ENCODE measurements at places on chromosomes 4 and X.

DNA sequence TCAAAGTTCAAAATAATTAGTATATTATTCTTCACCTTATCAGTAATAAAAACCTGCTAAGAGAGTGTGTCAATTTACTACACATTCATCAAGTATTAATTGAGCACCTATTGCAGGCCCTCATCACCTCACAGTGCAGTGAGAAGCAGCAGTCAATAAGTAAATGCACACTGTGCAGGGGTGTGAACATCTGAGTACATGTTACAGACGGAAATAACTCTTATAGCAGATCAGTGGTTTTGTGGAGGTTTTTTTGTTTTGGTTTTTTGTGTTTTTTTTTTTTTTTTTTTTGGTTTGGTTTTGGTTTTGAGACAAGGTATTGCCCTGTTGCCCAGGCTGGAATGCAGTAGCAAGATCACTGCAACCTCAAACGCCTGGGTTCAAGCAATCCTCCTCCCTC lies 20.3 kb downstream of the KLF3 start:
- H3K4me1 ChIP-seq, result peaks cover 6% of the 10 kb centered on the region
- H3K27me3 ChIP-seq, result no peaks in the 10 kb centered on the region
- no peak overlapping the region for H3K27ac ChIP-seq
- DNase-seq, result no peak

GRCh38 chr4:168486912-168487281 lies 6.6 kb upstream of the DDX60L start:
- H3K36me3 ChIP-seq, result no peaks in the 10 kb centered on the region
- no peak overlapping the region for H3K4me3 ChIP-seq
- H3K27ac ChIP-seq, result no peak overlapping the region
- no peaks in the 10 kb centered on the region for H3K4me1 ChIP-seq

- no peak for DNase-seq
- no peaks in the 10 kb centered on the region for H3K27me3 ChIP-seq
- no peaks in the 10 kb centered on the region for H3K4me1 ChIP-seq
- H3K36me3 ChIP-seq, result no peaks in the 10 kb centered on the region
Observed at GRCh38 chr4:161906836-161907589, 256.8 kb downstream of the FSTL5 start.

DNA sequence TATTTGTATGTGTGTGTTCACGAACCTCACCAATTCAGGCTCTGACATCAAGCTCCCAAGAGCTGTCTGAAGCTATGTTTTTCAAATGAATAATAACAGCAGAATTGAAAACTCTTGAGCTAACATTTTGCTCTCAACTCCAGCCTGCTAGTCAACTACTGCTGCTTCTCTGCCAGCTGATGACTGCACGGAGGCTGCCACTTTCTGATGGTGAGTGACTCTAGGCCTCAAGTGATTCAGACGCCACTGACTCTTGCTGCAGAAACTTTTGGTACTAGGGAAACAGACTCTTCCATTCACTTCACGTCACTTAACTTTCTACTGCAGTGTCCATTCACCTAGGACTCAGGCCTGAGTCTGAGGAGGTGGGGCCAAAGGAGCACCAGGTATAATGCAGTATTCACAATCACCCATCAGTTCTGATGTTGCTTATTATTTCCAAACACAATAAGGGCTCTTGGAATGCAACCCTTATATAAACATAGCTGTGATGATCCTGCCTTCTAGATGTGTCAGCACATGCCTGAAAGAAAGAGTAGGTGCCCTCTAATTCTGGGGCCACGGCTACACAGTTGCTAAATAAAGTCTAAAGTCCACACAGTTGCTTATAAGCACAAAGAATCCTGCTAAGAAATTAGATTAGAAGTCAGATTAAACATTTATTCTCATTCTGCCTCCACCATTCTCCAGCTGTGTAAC lies 16.0 kb downstream of the PRDM8 start:
- DNase-seq, result no peak
- H3K36me3 ChIP-seq, result no peaks in the 10 kb centered on the region
- no peaks in the 10 kb centered on the region for H3K27me3 ChIP-seq
- no peak overlapping the region for H3K27ac ChIP-seq

GRCh38 chrX:155070038-155070437 lies 898 bp downstream of the CMC4 start:
- peak overlapping the region; percentile 79 for H3K4me3 ChIP-seq
- H3K27me3 ChIP-seq, result no peaks in the 10 kb centered on the region

DNA sequence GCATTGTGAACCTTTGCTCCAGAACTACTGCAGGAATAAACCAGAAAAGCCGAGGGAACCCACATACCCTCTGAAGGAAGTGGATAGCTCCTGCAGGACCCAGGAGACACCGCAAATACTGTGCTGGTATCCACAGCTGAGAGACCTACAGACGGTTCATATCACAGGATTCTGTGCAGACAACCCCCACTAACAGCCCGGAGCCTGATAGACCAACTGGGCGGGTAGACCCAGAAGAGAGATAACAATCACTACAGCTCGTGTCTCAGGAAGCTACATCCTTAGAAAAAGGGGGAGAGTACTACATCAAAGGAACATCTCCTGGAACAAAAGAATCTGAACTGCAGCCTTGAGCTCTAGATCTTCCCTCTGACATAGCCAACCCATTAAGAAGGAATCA lies 150.8 kb downstream of the FRAS1 start:
- no peaks in the 10 kb centered on the region for H3K4me1 ChIP-seq
- no peaks in the 10 kb centered on the region for H3K27me3 ChIP-seq
- no peak overlapping the region for H3K4me3 ChIP-seq

GRCh38 chr4:2334826-2335728 lies 73.2 kb upstream of the MXD4 start:
- DNase-seq, result peak; percentile 27
- H3K27ac ChIP-seq, result no peak overlapping the region
- H3K4me1 ChIP-seq, result no peaks in the 10 kb centered on the region
- no peak overlapping the region for H3K4me3 ChIP-seq
- no peaks in the 10 kb centered on the region for H3K27me3 ChIP-seq
- H3K36me3 ChIP-seq, result no peaks in the 10 kb centered on the region

Data from aorta (tissue), 5 donors.